ENCODE measurements at places on chromosomes 2 and 18.

DNA sequence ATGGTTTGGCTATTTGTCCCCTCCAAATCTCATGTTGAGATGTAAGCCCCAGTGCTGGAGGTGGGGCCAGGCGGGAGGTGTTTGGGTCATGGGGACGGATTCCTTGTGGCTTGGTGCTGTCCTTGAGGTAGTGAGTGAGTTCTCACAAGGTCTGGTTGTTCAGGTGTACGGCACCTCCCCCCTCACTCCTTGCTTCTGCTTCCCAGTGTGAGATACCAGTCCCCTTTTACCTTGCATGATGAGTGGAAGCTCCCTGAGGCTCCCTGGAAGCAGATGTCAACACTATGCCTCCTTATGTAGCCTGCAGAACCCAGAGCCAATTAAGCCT, 232.6 kb downstream of the LDLRAD4 start:
- DNase-seq: no peak

DNA sequence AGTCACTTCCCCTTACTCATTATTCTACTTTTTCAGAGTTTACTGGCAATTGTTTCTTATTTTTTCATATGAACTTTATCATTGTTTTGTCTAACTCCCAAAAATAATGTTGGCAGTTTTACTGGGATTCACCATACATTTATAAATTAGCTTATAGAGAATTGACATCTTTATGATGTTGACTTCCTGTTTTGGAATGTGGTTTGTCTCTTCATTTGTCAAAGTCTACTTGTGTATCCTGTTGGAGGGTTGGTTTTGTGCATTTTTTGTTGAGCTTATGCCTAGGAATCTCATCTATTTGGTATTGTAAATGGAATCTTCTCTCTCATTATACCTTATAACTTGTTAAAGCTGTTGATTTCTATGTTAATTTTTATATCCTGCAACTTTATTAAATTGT, 16.4 kb downstream of the EPC2 start:
- DNase-seq: peak; percentile 44

DNA sequence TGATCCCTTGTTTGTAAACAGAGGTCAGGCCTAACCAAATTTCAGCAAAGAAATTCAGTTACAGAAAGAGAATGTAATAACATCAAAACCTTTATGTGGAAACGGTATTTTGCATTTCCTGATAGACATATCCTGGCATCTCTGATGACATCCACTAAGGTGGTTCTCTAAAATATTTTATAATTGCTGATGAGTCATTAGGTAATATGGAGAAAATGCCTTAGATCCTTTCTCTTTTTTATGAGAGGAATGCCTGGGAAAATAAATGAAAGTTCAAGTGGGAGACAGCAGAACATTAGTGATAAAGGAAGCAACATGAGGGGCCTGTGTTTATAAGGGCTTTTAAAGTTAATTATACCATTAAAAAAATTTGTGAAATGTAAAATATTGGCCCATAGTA, 72.6 kb downstream of the PLCL1 start:
- peak; percentile 6 for DNase-seq

DNA sequence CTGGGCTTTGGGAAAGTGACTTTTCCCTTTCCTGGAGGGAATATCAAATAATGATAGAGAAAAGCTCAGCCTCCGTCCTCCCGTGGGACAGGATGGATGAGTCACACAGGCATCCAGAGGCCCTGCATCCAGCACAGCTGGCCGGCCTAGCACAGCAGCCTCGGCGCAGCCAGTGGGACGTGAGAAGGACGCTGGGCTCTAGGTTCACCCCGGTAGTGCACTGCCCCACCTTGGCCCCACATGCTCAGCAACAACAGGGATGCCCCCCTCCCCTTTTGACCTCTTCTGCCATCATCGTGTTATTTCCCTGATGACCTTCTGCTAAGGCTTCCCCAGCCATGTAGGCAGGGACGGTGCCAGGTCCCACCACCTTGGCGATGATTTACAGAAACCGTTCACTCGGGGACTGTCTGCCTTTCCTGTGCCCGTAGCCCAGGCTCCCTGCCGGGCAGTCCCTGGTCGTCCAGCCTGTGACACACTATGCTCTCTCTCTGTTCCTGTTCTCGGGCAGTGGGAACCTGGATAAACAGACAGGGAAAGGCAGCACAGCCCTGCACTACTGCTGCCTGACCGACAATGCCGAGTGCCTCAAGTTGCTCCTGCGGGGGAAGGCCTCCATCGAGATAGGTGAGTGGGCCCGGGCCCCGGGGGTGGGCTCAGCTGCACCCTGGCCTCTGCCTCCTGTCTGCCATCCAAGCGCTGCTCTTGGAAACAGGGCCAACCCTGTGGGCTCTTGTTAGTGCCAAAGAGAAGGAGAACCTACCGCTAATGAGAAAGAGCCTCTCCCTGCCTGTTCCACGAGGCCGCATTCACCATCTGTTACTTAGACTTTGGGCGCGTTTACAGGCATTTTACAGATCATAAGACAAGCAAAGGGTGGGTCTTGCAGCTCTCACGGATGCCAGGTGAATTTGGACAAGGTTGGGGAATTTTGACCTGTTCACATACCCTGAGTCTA, 44.6 kb downstream of the ITGB1BP1 start:
- peak; percentile 64 for DNase-seq

- DNase-seq: no peak
These were observed 436.0 kb downstream of the METTL4 start for GRCh38 chr18:2135309-2135708.

GRCh38 chr2:147623328-147623727, 221.5 kb upstream of the ACVR2A start:
- DNase-seq: no peak

GRCh38 chr2:234257859-234258561, 207.5 kb downstream of the SPP2 start:
- DNase-seq: peak; percentile 99

- DNase-seq: peak; percentile 29
These were observed 239.2 kb upstream of the DOK6 start for GRCh38 chr18:69161383-69162028.
